ENCODE measurements at places on chromosomes 12 and 14.

GRCh38 chr14:99148131-99148530 lies 123.9 kb downstream of the BCL11B start:
- no peak for DNase-seq

DNA sequence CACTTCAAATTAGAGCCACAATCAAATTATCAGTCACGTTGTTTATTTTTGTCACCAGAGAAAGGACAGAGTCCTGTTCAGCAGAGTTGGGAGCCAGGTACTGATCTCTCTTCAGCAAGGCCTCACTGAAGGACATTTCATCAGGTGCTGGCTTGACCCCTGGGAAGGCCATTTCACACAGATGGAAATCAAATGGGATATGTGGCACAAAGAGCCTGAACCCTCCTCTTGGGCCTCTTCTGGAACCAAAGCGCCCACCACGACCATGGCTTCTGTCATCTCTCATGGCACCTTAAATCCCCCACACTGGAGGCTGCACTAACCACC lies 121.5 kb downstream of the PTCSC3 start:
- no peak for DNase-seq

GRCh38 chr12:32566663-32567295 lies 112.3 kb upstream of the DNM1L start:
- no peak for DNase-seq

GRCh38 chr14:44804391-44804790 lies 157.4 kb downstream of the KLHL28 start:
- no peak for DNase-seq

DNA sequence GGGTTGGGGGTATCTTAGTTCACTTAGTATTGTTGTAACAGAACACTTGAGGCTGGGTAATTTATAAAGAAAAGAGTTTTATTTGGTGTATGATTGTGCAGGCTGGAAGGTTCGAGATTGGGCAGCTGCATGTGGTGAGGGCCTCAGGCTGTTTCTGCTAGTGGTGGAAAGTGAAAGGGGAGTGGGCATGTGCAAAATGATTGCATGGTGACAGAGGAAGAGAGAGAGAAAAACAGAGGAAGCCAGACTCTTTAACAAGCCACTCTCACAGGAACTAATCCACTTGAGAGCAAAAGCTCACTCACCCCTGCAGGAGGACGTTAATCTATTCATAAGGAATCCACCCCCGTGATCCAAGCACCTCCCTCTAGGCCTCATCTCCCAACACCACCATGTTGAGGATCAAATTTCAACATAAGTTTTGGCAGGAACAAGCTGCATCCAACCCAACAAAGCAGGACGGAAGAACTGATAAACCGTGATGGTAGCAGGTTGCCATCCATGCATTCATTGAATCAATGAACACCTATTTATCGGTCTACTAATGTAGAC lies 165.0 kb upstream of the GZMB start:
- no peak for DNase-seq

GRCh38 chr12:1348606-1349005 lies 245.8 kb downstream of the FBXL14 start:
- no peak for DNase-seq

- no peak for DNase-seq
Measured at GRCh38 chr12:8951744-8952143, 2.3 kb upstream of the M6PR start.

GRCh38 chr12:11958221-11959091 lies 112.3 kb upstream of the BCL2L14 start:
- peak; percentile 67 for DNase-seq

DNA sequence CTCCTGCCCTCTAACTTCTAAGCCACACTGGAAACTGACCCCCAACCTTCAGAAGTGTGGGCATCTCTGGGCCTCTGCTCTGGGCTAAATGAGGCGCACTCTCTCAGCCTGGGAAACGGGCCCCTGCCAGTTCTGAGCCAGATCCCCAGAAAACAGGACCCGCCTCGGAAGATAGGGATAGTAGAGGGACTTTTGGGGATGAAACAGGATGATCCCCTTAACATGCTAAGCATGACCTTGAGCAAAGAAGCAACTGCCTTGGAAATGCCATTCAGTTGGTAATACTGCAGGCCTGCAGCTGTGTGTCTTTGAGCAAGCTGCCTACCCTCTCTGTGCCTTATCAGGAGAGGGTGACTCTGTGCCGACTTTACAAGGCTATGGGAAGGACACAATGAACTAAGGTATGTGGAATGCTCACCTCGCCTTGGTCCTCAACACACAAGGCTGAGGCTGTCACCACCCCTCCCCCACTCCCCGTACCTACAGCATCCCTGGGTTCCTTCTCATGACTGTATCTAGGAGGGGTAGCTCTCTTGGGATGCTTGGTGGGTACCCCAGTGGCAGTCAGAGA lies 54.0 kb downstream of the NCOR2 start:
- no peak for DNase-seq

DNA sequence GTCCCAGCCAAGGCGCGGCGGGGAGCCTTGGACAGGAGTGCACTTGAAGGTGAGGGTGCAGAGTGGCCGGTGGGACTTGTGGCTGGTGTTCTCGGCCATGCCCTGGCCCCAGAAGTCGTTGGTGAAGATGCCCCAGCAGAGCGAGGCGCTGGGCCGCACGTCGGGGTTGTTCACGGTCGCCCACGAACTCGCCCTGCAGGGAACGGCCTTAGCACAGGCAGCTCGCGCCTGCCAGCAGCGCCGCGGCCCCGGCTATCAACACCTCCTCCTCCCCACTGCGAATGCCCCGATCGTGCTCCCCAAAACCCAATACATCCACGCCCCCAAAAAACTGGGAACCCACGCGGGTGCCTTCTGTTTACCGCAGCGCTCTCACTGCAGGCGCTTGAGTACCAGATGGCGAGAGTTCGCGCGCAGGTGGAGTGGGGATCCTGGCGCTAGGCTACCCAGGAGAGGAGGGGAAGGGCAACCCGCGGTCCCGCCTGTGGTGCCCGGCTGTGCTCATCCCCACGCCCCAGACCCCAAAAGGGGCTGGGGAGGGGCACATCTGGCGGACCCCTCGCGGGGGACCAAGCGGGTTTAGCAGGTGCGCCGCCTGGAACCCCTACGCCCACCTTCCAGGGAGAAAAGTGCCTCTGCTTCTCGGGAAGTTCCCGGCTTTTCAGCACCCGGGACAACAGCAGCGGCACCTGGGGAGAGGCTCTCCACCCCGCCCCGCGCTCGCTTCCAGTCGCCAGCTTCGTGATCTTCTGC lies 386.3 kb upstream of the TMTC1 start:
- no peak for DNase-seq

- no peak for DNase-seq
Measured at GRCh38 chr12:20489645-20490044, 121.3 kb downstream of the PDE3A start.

GRCh38 chr12:64506955-64507354 lies 55.0 kb downstream of the TBK1 start:
- DNase-seq, result no peak

- DNase-seq, result no peak
Measured at GRCh38 chr12:112107306-112108201, 1.0 kb downstream of the NAA25 start.

- DNase-seq, result no peak
Measured at GRCh38 chr12:74415633-74416032, 122.0 kb upstream of the ATXN7L3B start.

- DNase-seq, result no peak
Measured at GRCh38 chr14:75361751-75362433, 65.9 kb upstream of the JDP2 start.

- no peak for DNase-seq
Measured at GRCh38 chr12:24906141-24906540, 42.8 kb downstream of the BCAT1 start.

- DNase-seq, result no peak
Measured at GRCh38 chr12:32309811-32310736, 89.3 kb upstream of the FGD4 start.

DNA sequence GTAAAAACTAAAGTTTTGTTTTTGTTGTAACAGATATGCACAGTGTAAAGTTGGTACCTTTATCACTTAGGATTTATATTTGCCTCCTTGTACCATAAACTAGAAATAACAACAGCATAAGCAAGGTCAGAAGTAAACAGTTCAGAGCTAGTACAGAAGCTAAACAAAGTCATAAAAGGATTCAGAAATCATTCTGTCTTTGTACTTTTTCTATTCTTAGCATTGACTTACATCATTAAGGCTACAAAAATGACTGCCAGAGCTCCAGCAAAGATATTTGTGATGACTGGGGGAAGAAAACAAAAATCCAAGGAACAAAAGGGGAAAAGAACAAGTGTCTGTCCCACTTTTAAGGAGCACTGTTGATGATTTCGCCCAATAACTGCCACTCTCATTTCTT lies 347.2 kb downstream of the CCDC91 start:
- no peak for DNase-seq

DNA sequence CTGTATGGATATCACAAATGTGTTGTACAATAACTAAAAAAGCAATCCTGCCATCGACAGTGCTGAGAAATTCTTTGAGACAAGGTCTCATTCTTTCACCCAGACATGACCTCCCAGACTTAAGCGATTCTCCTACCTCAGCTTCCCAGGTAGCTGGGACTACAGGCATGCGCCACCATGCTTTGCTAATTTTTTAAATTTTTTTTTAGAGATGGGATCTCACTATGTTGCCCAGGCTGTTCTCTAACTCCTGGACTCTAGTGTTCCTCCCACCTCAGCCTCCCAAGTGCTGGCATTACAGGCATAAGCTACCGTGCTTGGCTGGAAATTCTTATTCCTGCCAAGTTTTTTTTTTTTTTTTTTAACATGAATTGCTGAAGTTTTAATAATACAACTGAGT lies 16.5 kb upstream of the NOXRED1 start:
- no peak for DNase-seq

DNA sequence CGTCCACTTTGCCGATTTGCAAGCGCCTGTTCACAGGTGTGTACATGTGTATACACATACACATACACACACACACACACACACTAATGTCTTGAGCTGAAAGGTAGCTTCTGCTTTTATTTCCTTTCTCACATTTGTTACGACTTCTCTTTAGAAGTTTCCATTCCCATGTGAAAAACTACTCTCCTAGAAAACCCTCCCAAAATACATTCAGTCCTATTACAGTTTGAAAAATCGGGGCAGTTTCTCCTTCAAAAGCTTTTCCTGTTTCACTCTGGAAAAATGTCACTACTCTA lies 3.9 kb downstream of the BLTP3B start:
- no peak for DNase-seq
